Neural crest cell (in vitro differentiated cells): ENCODE measurements at places on chromosomes 4 and X. TPM values are rescaled to one million over a fixed set of nuclear protein-coding genes. Genes with fewer than 3 reads are reported as not detected.

- DNase-seq = no peak
- no peak overlapping the region for H3K4me3 ChIP-seq
- H3K4me1 ChIP-seq = no peaks in the 10 kb centered on the region
- no peak overlapping the region for H3K27ac ChIP-seq
These were observed 57.1 kb upstream of the CYSLTR1 start for GRCh38 chrX:78384486-78384885.

The PLAC1 gene
- total RNA-seq = not detected in 2 replicates

DNA sequence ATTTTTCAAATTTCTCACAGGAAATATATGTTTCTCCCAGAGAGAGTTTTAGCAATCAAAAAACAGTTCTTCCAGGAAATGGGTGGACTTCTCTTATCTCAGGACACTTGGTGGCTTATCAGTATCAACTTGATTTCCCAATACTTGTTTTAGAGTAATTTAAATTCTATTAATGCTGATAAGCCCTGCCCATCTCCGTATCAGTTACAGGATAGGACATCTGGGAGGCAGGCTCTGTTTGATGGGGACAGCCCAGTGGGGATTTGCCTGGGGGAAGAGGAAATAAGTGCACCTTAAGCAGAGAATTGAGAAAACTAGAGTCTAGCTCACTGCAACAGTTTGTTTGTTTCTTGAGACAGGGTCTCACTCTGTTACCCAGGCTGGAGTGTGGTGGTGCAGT, 43.2 kb upstream of the PDGFRA start:
- H3K4me3 ChIP-seq = no peak overlapping the region
- peaks cover 3% of the 10 kb centered on the region for H3K27me3 ChIP-seq
- H3K4me1 ChIP-seq = no peaks in the 10 kb centered on the region
- no peaks in the 10 kb centered on the region for H3K36me3 ChIP-seq

- no peak overlapping the region for H3K4me3 ChIP-seq
- H3K36me3 ChIP-seq = no peaks in the 10 kb centered on the region
- H3K4me1 ChIP-seq = no peaks in the 10 kb centered on the region
- H3K27ac ChIP-seq = no peak overlapping the region
These were observed 27.2 kb downstream of the TACC3 start for GRCh38 chr4:1748465-1748995.

GRCh38 chr4:94419549-94419948, 32.2 kb upstream of the PDLIM5 start:
- H3K4me1 ChIP-seq = no peaks in the 10 kb centered on the region
- H3K27me3 ChIP-seq = no peaks in the 10 kb centered on the region
- H3K4me3 ChIP-seq = no peak overlapping the region
- DNase-seq = no peak
- peaks cover 4% of the 10 kb centered on the region for H3K36me3 ChIP-seq
- H3K27ac ChIP-seq = no peak overlapping the region

- no peak overlapping the region for H3K27ac ChIP-seq
- H3K4me3 ChIP-seq = no peak overlapping the region
- no peaks in the 10 kb centered on the region for H3K27me3 ChIP-seq
These were observed 20.0 kb upstream of the CAMK2D start for GRCh38 chr4:113781439-113782040.

- H3K36me3 ChIP-seq = no peaks in the 10 kb centered on the region
- H3K27me3 ChIP-seq = peaks cover 12% of the 10 kb centered on the region
- no peak for DNase-seq
- no peak overlapping the region for H3K27ac ChIP-seq
These were observed 31.4 kb upstream of the JAKMIP1 start for GRCh38 chr4:6231663-6232165.

The POF1B gene
- not detected in 2 replicates for total RNA-seq

The NPY2R gene
- total RNA-seq = not detected in 2 replicates

GRCh38 chr4:48300004-48300403, 30.4 kb upstream of the TEC start:
- H3K36me3 ChIP-seq = no peaks in the 10 kb centered on the region
- no peak overlapping the region for H3K4me3 ChIP-seq
- DNase-seq = no peak
- no peak overlapping the region for H3K27ac ChIP-seq
- no peaks in the 10 kb centered on the region for H3K4me1 ChIP-seq

The ARMCX1 gene
- total RNA-seq = 30.0 and 30.6 TPM in 2 replicates

GRCh38 chr4:85807247-85807950, 332.4 kb downstream of the ARHGAP24 start:
- no peak for DNase-seq
- H3K27me3 ChIP-seq = no peaks in the 10 kb centered on the region
- H3K4me1 ChIP-seq = peaks cover 12% of the 10 kb centered on the region
- H3K4me3 ChIP-seq = no peak overlapping the region

DNA sequence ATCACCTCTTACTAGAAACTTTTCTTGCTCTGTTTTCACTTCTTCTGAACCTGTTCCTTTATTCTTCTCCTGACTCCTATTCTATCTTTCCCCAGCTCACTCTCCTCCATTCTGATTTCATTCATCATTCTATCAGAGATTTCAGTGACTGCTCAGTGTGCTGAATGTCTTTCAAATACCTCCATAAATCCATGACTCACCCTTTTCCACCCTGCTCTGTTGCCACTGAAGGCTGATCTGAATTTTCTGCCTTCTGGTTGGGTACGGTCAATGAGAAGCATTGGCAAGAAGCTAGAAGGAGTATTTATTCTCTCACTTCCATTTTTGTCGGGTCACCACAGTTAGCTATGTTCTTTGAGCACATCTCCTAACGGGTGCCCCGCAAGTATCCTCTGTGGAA, 265.9 kb downstream of the CBLL2 start:
- DNase-seq = no peak
- H3K27ac ChIP-seq = no peak overlapping the region
- peaks cover 6% of the 10 kb centered on the region for H3K27me3 ChIP-seq
- no peaks in the 10 kb centered on the region for H3K36me3 ChIP-seq

GRCh38 chr4:109998867-109999584, 86.3 kb downstream of the EGF start:
- H3K36me3 ChIP-seq = no peaks in the 10 kb centered on the region
- no peak overlapping the region for H3K27ac ChIP-seq
- H3K27me3 ChIP-seq = peaks cover 16% of the 10 kb centered on the region
- DNase-seq = peak; percentile 41
- no peak overlapping the region for H3K4me3 ChIP-seq
- H3K4me1 ChIP-seq = no peaks in the 10 kb centered on the region

GRCh38 chrX:65811558-65812228, 144.2 kb downstream of the MSN start:
- no peaks in the 10 kb centered on the region for H3K36me3 ChIP-seq
- no peak overlapping the region for H3K4me3 ChIP-seq
- no peak overlapping the region for H3K27ac ChIP-seq
- DNase-seq = no peak

DNA sequence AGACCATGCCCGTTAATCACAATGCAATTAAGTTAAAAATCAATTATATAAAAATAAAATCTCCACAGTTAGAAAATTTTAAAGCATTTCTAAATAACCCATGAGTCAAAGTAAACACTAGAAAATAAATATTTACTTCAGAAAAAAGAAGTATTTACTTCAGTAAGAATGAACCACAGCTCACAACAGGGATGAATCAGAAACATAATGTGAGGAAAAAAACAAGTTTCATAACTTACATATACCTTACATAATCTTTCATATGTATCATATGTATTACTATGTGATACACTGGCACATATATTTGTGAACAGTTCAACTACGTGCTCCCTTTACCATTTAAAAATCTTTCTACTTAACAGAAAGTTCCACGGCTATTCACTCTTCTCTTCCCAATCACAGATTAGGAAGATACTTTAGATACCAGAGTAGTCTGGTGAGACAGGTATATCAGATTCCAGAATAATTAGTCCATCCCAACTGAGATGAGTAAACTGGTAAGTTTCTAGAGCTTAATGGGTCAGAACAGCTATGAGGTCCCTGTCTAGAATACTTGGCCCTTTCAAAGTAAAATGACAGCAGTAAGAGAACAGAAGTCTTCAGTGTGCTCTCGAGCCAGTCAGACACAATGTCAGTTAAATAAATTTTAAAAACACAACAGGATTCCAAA, 70.3 kb downstream of the SH3RF1 start:
- no peak overlapping the region for H3K4me3 ChIP-seq
- H3K4me1 ChIP-seq = peaks cover 34% of the 10 kb centered on the region
- H3K27me3 ChIP-seq = no peaks in the 10 kb centered on the region
- H3K27ac ChIP-seq = no peak overlapping the region

The CT45A7 gene
- total RNA-seq = not detected in 2 replicates

DNA sequence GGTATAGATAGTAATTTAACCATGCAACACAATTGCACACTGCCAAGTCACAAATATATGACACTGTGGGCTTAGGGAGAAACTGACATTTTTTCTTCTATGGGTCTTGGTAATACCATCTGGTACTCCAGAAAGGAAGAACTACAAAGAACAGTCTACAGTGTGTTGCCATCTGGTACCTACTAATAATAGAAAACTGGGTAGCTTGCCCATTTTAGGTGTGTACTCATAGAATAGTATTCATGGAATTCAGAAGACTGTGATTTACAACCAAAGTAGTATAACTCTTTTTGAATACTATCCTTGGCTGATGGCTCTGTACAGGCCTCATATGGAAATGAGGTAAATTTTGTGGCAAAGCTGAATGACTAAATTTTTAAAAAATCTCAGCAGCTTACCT, 132.6 kb upstream of the RPS6KA6 start:
- no peak overlapping the region for H3K27ac ChIP-seq
- H3K4me1 ChIP-seq = peaks cover 8% of the 10 kb centered on the region
- peaks cover 2% of the 10 kb centered on the region for H3K36me3 ChIP-seq
- no peaks in the 10 kb centered on the region for H3K27me3 ChIP-seq
- H3K4me3 ChIP-seq = no peak overlapping the region
- no peak for DNase-seq

- H3K27me3 ChIP-seq = no peaks in the 10 kb centered on the region
- no peak overlapping the region for H3K27ac ChIP-seq
- H3K4me3 ChIP-seq = no peak overlapping the region
- DNase-seq = no peak
- H3K36me3 ChIP-seq = no peaks in the 10 kb centered on the region
These were observed 105.2 kb upstream of the FAM9A start for GRCh38 chrX:8906299-8906938.

The DSPP gene
- total RNA-seq = not detected in 2 replicates
